ENCODE measurements at places on chromosomes 5 and 9. TPM values are rescaled to one million over a fixed set of nuclear protein-coding genes. Genes with fewer than 3 reads are reported as not detected.

Gene CBY3
- not detected for total RNA-seq

Gene PCDHB8
- total RNA-seq: not detected

Gene ELAVL2
- not detected for total RNA-seq

Gene SLC1A3
- total RNA-seq: 12.9 TPM

DNA sequence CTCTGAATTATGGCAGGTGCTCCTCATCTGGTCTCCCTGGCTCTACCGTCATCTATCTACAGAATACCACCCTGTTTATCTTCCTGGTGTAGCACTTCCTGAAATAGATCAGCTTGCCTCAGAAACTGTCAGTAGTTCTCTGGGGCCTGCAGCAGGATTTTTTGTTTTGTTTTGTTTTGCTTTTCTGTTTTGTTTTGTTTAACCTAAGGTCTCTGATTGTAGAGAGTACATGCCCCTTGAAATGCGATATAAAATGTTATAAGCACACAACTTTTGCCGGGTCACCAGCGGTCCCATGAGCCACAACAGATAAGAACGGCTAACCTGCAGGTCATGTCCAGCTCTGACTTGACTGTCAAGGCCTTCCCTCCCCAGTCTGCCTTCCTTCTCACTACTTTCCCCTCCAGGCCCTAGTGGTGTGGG, 26.6 kb upstream of the CREBRF start:
- no peaks in the 10 kb centered on the region for H3K27me3 ChIP-seq
- H3K27ac ChIP-seq: no peak overlapping the region
- H3K4me1 ChIP-seq: no peaks in the 10 kb centered on the region
- no peak for DNase-seq
- no peaks in the 10 kb centered on the region for H3K36me3 ChIP-seq

DNA sequence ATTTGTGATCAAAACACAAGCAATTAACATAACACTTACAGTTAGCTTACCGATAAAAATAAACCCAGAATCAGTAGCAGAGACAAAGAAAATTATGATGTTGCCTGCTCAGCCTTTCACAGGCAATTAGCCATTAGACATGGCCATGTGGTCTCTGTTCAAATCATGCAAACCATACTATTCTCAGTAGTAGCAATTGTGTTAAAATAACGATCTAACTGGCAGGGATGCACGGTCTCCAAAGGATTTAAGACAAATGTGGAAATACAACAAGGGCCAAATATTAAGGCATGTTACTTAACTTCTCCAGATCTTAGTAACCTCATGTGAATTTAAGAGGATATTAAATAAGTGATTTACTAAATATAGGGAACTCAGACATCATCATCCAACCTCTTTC, 59.5 kb downstream of the PTBP3 start:
- no peak overlapping the region for H3K4me3 ChIP-seq
- DNase-seq: no peak
- no peak overlapping the region for H3K27ac ChIP-seq

DNA sequence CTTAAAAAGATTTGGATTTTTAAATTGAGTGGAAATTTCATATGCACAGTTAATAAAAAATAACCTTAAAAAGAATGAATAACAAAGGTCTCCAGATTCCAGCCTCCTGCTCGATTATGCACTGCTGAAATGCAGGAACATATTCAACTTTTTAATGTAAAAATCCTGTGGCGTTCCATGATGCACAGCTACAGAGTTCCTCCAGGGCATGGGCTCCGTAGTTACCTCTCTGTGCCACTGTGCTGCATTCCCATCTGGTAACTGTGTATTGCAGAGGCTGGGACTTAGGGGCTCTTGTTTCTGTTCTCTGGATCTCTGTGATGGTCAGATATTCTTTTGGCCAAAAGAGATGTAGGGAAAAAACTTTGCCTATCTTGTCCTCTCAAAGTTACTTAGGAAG, 31.5 kb upstream of the EQTN start:
- no peak for DNase-seq
- no peak overlapping the region for H3K4me3 ChIP-seq
- peaks cover 4% of the 10 kb centered on the region for H3K4me1 ChIP-seq
- H3K36me3 ChIP-seq: no peaks in the 10 kb centered on the region

GRCh38 chr5:33891788-33892619, at the start of gene ADAMTS12:
Gene ADAMTS12 (minus strand): TSS chr5:33891990. CDS start chr5:33891856, 134 bp downstream.
- H3K27me3 ChIP-seq: peaks cover 52% of the 10 kb centered on the region
- no peak for DNase-seq
- H3K36me3 ChIP-seq: no peaks in the 10 kb centered on the region
- no peaks in the 10 kb centered on the region for H3K4me1 ChIP-seq
- no peak within 1 kb of the TSS for H3K4me3 ChIP-seq

GRCh38 chr9:108780942-108781734, 74.6 kb downstream of the ACTL7B start:
- DNase-seq: no peak
- no peaks in the 10 kb centered on the region for H3K27me3 ChIP-seq
- no peak overlapping the region for H3K27ac ChIP-seq

Gene VCAN
- total RNA-seq: 49.9 TPM

GRCh38 chr9:7961076-7961475, 161.5 kb upstream of the DMAC1 start:
- no peaks in the 10 kb centered on the region for H3K4me1 ChIP-seq
- H3K36me3 ChIP-seq: no peaks in the 10 kb centered on the region
- H3K4me3 ChIP-seq: no peak overlapping the region
- DNase-seq: no peak

Gene COL23A1
- not detected for total RNA-seq

DNA sequence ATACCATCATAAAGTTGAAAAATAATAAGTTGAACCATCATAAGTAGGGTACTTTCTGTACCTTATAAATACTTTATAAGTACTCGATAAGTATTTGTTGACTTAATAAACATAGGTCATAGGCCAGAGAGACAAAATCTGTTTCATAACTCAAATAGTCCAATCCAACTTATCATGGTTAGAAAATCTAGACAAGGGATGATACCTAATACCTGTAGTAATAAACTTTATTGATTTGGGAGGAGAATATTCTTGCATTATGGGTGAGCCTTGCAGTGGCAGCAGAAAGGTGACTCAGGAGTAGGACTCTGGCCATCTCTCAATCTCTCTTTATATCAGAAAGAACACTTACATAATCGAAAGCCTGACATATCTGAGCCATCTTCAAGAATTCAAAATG, 466.8 kb upstream of the GRIN3A start:
- no peak overlapping the region for H3K4me3 ChIP-seq
- no peak overlapping the region for H3K27ac ChIP-seq
- H3K4me1 ChIP-seq: no peaks in the 10 kb centered on the region
- DNase-seq: no peak
- no peaks in the 10 kb centered on the region for H3K27me3 ChIP-seq

DNA sequence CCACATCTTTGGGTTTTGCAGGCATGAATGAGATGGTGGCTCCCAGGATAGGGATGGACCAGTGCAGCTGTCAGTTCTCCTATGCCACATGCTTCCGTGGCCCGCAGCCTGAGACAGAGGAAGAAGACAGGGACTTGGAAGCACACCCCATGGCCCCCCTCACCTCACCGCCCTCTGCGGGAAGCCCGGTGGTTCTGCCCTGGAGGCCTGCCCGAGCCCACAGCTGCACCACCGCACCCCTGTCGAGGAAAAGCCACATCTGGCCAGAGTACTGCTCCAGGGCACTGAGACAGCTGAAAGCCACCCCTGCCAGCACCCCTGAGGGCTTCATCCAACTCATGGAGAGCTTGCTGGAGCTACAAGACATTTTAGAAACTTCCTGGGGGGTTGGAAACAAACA, 7.6 kb upstream of the TRMT10B start:
- H3K27ac ChIP-seq: no peak overlapping the region
- no peaks in the 10 kb centered on the region for H3K4me1 ChIP-seq
- H3K4me3 ChIP-seq: no peak overlapping the region
- DNase-seq: no peak

Gene SLC36A2
- total RNA-seq: not detected

GRCh38 chr9:126336736-126337325, 10.2 kb downstream of the MVB12B start:
- no peak overlapping the region for H3K27ac ChIP-seq
- H3K36me3 ChIP-seq: 0 out of 2 replicates have a peak, but pooled peaks cover 3% of the 10 kb centered on the region
- H3K27me3 ChIP-seq: no peaks in the 10 kb centered on the region
- H3K4me3 ChIP-seq: no peak overlapping the region

GRCh38 chr5:172167895-172168294, 20.1 kb downstream of the STK10 start:
- peaks cover 9% of the 10 kb centered on the region for H3K4me1 ChIP-seq
- H3K27me3 ChIP-seq: no peaks in the 10 kb centered on the region
- DNase-seq: no peak
- no peaks in the 10 kb centered on the region for H3K36me3 ChIP-seq
- no peak overlapping the region for H3K27ac ChIP-seq

GRCh38 chr5:18967637-18968036, 1020.4 kb downstream of the CDH18 start:
- H3K27ac ChIP-seq: no peak overlapping the region
- no peaks in the 10 kb centered on the region for H3K4me1 ChIP-seq
- H3K4me3 ChIP-seq: no peak overlapping the region
- DNase-seq: no peak
- H3K36me3 ChIP-seq: no peaks in the 10 kb centered on the region

- H3K4me3 ChIP-seq: no peak overlapping the region
- H3K27ac ChIP-seq: no peak overlapping the region
- H3K36me3 ChIP-seq: no peaks in the 10 kb centered on the region
- H3K4me1 ChIP-seq: no peaks in the 10 kb centered on the region
- DNase-seq: no peak
- H3K27me3 ChIP-seq: no peaks in the 10 kb centered on the region
These were observed 28.2 kb downstream of the WDR41 start for GRCh38 chr5:77463905-77464304.

Gene PCDH1
- total RNA-seq: 24.2 TPM

GRCh38 chr9:89774858-89775370, 170.1 kb downstream of the GADD45G start:
- H3K27ac ChIP-seq: no peak overlapping the region
- DNase-seq: no peak
- H3K4me1 ChIP-seq: no peaks in the 10 kb centered on the region
- H3K4me3 ChIP-seq: no peak overlapping the region
- peaks cover 41% of the 10 kb centered on the region for H3K27me3 ChIP-seq

DNA sequence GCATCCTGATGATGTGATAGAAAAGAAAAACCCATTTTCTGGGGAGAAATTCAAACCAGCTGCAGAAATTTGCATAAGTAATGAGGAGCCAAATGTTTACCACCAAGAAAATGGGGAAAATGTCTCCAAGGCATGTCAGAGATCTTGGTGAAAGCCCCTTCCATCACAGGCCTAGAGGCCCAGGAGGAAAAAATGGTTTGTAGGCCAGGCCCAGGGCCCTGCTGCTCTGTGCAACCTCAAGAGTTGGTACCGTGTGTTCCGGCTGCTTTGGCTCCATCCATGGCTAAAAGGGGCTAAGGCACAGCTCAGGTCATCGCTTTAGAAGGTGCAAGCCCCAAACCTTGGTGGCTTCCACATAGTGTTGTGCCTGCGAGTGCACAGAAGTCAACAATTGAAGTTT, 543.1 kb downstream of the ZNF608 start:
- H3K36me3 ChIP-seq: no peaks in the 10 kb centered on the region
- no peak overlapping the region for H3K4me3 ChIP-seq
- H3K27me3 ChIP-seq: no peaks in the 10 kb centered on the region

DNA sequence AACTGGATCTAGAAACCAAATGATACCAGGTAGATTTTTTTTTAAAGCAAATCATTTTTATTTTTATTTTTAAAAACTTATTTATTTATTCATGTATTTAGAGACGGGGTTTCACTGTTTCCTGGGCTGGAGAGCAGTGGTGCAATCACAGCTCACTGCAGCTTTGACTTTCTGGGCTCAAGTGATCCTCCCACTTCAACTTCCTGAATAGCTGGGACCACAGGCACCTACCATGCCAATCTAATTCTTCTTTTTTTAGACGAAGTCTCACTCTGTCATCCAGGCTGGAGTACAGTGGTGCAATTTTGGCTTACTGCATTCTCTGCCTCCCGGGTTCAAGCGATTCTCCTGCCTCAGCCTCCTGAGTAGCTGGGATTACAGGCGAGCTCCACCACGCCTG, 41.3 kb upstream of the CDK20 start:
- no peaks in the 10 kb centered on the region for H3K36me3 ChIP-seq
- no peak overlapping the region for H3K4me3 ChIP-seq
- DNase-seq: no peak
- no peaks in the 10 kb centered on the region for H3K4me1 ChIP-seq
- no peak overlapping the region for H3K27ac ChIP-seq

DNA sequence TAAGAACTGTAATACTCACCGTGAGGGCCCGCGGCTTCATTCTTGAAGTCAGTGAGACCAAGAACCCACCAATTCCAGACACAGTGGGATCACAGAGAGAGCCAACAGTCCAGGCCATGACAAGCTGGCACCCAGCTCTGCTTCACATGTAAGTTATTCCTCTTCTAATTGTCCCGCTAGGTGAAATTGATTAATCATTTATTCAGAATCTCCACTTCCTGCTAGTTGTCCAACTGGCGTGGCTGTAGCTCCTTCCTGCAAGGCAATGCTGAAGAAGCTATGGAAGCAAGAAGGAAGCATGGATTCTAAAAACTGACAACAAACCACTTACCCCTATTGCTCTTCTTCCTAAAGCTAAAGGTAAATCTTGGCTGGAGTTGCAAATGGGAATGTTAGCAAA, 30.0 kb upstream of the GLRX start:
- no peaks in the 10 kb centered on the region for H3K36me3 ChIP-seq
- no peaks in the 10 kb centered on the region for H3K4me1 ChIP-seq
- no peaks in the 10 kb centered on the region for H3K27me3 ChIP-seq
- H3K27ac ChIP-seq: no peak overlapping the region
- no peak overlapping the region for H3K4me3 ChIP-seq

DNA sequence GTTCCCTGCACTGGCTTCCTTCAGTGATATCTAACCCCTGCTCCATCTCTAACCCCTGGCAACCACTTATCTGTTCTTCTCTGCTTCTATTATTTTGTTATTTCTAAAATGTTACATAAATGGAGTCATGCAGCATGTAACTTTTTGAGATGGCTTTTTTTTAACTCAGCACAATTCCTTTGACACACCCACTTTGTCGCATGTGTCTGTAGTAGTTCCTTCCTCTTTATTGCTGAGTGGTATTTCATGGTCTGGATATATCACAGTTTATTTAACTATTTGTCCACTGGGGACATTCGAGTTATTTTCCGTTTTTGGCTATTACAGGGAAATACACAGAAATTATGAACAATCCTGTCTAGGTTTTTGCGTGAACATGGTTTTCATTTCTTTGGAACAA, 200.2 kb downstream of the TRIO start:
- no peaks in the 10 kb centered on the region for H3K36me3 ChIP-seq
- DNase-seq: no peak
- H3K27ac ChIP-seq: no peak overlapping the region
- no peaks in the 10 kb centered on the region for H3K27me3 ChIP-seq

DNA sequence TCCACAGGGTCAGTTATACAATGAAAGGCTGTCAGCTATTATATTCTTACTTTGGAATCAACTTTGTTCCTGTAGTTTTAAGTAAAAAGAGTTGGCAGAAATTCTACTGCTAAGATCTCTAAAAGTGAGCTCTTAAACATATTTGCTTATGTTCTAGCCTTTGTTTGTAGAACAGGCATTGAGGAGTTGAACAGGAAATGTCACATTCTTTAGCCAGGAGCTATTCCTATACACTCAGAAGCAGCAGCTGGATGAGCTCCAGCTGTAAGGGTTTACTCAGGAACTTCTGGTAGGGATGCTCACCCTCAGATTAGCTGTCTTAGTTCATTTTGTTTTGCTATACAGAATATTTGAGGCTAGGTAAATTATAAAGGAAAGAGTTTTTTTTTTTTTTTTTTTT, 22.4 kb upstream of the SPINK14 start:
- DNase-seq: no peak
- H3K27me3 ChIP-seq: peaks cover 4% of the 10 kb centered on the region
- H3K4me1 ChIP-seq: no peaks in the 10 kb centered on the region
